Fibroblast of skin of left biceps (primary cell): ENCODE measurements at places on chromosomes 1 and 21.

DNA sequence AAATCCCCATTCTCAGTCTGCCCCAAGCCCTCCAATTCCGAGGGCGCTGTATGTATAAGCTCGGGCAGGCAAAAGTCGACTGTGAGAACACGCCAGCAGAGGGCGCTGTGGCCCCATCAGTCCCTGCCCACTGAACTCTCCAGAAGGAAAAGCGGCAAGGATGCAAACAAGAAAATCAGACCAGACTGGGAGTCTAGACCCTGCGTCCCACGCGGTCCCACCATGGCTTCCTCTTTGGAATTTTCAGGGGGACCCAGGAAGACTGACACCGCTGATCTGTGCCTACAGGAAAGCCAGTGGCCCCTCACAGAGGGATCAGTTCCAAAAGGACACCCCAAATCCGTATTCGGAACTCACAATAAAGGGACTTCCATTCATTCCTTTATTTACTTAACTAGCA is 19.5 kb downstream of the TEX35 start:
- no peak for DNase-seq

DNA sequence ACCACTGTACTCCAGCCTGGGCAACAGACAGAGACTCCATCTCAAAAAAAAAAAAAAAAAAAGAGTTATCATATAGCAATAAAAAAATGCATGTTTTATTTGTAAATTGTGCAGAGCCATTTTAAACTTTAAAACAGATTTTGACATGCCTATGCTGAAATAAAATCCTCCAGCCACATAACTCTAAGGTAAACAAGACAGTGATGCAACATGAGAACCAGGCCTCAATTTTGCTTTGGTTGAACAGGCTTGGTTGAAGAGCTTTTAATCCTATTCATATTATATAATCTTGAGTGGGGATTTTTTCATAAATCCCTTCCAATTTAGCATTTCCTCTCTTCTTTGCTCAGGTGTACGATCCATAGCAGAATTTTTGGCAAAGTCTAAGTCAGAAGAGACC is 26.1 kb downstream of the ARMH1 start:
- DNase-seq: no peak

DNA sequence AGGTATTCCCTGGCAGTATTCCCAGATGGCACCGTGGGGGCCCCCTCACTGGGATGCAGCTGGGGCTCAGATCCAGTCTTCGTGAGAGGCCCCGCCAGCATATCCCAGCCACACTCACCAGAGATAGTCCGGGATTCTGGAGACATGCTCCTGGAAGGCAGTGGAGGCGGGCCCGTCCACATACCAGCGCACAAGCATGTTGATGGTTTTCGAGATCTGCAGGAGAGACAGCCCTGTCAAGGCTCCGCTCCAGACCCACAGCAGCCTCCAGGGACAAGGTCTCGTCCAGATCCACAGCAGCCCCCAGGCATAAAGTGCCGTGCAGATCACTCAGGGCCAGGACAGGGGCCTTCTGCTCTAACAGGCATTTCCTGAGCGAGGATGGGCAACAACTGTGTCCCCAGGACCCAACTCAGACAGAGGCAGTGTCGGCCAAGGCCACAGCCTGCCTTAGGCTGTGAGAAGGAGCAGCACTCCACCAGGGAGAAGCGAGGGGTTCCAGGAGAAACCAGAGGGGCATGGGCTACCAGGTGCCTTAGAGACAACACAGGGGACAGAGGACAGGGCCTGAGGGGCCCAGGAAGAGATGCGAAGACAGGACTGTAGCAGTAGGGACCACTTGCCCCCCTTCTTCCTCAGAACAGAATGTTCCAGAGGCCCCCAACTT is 14.8 kb downstream of the LSS start:
- DNase-seq: no peak

GRCh38 chr1:94693029-94693428 is 127.1 kb upstream of the SLC44A3 start:
- no peak for DNase-seq

DNA sequence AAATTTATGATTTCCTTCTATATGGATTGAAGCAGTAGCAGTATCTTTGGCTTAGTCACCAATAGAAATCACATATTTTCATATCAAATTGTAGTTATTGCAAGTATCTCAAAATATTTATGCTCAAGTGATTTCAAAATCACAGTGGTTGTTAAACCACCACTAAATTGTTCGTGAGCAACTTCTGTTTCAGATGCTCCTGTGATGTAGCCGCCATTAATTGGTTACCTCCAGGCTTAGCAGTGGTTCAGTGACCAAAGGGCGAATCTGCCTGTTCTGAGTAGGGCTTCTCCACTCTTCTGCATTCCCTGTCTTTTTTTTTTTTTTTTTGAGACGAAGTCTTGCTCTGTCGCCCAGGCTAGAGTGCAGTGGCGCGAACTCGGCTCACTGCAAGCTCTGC is 1.9 kb upstream of the CNKSR1 start:
- no peak for DNase-seq

DNA sequence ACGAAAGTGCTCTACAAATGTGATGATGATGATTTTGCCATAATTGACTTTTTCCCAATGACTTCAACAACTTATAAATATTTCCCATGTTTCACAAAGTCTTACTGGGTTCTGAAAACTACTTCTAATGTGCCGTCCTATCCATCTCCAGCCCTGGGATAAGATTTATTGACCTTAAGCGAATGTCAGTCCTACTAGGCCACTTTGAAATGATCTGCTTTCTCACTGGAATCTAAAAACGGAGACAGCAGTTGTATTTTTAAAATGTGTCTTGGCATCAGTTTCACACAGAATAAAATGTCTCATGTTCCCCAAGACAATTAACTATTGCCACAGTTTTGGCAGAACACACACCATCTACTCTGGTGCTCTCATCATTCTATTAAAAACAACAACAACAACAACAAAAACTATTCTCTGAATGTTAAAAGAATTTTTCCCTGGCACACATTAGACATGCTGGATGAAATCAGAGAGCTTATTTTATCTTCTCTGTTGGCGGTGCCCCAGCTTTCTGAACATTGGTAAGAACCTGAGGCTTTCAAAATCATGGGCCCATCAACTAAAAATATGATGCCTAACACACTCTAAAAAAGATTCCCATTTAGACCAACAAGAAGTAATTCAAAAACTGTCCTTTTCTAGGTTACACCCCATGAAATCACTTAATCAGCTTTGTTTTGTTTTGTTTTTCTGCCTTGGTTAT is 23.1 kb upstream of the DNASE2B start:
- no peak for DNase-seq
